ENCODE measurements at places on chromosomes 3 and 15.

- H3K4me1 ChIP-seq = no peaks in the 10 kb centered on the region
- H3K27ac ChIP-seq = no peak overlapping the region
- H3K4me3 ChIP-seq = no peak overlapping the region
These were observed 208.4 kb upstream of the NANOGP8 start for GRCh38 chr15:35293353-35294130.

- H3K4me3 ChIP-seq = no peak overlapping the region
- H3K36me3 ChIP-seq = no peaks in the 10 kb centered on the region
- no peaks in the 10 kb centered on the region for H3K4me1 ChIP-seq
- no peak overlapping the region for H3K27ac ChIP-seq
- DNase-seq = no peak
- no peaks in the 10 kb centered on the region for H3K27me3 ChIP-seq
These were observed 190.1 kb downstream of the FAM43A start for GRCh38 chr3:194875581-194876402.

DNA sequence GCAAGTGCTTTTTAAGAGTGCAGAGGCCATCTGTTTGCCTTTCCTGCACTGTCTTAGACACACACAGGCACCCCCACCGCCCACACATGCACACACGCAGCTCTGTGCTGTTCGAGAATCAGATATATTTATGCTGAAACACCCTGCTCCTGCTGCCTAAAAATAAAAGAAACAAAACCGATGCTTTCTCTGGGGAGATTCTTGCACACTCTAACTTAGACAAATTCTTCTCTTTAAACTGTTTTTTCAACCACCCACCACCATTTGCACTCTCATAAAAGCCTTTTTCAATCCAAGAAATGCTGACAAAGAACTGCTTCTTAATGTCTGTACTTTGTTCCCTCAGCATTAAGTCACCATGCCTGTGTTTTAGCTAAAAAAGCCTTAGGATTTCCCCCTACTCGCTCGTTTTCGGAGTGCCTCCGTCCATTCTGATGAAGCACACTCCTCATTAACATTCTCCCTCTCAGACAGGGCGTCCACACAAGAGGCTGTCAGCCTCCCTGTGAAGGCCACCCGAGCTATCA is 26.2 kb downstream of the SLC12A8 start:
- DNase-seq = no peak
- no peaks in the 10 kb centered on the region for H3K27me3 ChIP-seq
- peaks cover 12% of the 10 kb centered on the region for H3K4me1 ChIP-seq
- H3K27ac ChIP-seq = no peak overlapping the region
- H3K4me3 ChIP-seq = no peak overlapping the region
- no peaks in the 10 kb centered on the region for H3K36me3 ChIP-seq

DNA sequence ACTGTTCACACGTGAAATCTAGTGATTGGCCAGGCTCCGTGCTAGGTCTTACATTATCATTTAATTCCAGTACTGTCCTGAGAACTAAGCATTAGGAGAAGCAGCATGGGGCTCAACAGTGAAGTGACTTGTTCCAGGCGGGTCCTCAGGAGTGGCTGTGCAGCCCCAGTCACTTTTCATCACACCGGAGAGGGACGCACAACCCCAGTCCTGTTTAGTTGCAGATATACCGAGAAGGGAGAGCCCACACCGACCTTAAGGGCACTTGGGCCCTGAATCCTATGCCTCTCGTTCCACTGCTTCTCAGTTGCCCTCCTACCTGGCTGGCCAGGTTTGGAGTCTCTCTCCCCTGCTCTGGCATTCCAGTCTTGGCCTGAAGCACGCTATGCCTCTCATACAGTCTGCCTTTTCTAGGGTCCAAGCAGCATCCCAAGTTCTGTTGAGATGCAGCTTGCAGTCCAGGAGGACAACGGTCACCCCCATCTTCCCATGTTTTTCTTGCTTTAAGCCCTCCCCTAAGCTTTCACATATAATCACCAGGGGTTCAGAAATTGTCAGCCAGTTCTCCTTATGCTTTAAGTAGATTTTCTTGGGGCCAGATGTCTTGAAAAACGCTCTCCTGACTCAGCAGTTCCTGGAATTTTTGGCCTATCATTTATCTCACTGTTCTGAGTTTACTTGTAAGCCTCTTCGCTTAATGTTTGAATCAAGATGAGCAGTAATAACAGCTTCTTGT is 10.1 kb downstream of the FAM131A start:
- peak overlapping the region; percentile 24 for H3K27ac ChIP-seq
- H3K4me3 ChIP-seq = no peak overlapping the region
- peaks cover 5% of the 10 kb centered on the region for H3K36me3 ChIP-seq

GRCh38 chr3:79085171-79085570 is 682.6 kb downstream of the ROBO1 start:
- no peak overlapping the region for H3K4me3 ChIP-seq
- H3K4me1 ChIP-seq = no peaks in the 10 kb centered on the region
- no peaks in the 10 kb centered on the region for H3K27me3 ChIP-seq
- no peak overlapping the region for H3K27ac ChIP-seq
- no peaks in the 10 kb centered on the region for H3K36me3 ChIP-seq

GRCh38 chr3:154254527-154254926 is 69.8 kb downstream of the DHX36 start:
- DNase-seq = no peak
- no peaks in the 10 kb centered on the region for H3K4me1 ChIP-seq
- H3K4me3 ChIP-seq = no peak overlapping the region
- H3K27ac ChIP-seq = no peak overlapping the region

DNA sequence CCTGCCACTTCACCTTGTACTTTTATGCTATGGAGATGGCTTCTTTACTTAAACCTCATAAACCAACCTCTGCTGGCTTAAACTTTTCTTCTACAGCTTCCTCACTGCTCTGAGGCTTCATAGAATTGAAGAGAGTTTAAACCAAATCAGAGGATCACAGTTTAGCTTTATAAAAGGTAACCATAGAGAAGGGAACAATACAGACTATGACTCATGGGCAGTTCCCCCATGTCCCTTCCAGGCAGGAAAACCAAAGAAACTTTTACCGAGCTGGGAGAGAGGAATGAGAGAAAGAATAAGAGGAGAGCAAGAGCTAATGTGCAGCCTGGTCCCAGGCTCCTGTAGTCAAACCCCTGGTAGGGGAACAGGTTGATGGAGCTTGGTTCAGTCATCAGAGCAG is 53.9 kb upstream of the NEDD4 start:
- no peak for DNase-seq
- H3K27ac ChIP-seq = no peak overlapping the region
- H3K36me3 ChIP-seq = no peaks in the 10 kb centered on the region
- no peak overlapping the region for H3K4me3 ChIP-seq
- no peaks in the 10 kb centered on the region for H3K4me1 ChIP-seq
- H3K27me3 ChIP-seq = no peaks in the 10 kb centered on the region

DNA sequence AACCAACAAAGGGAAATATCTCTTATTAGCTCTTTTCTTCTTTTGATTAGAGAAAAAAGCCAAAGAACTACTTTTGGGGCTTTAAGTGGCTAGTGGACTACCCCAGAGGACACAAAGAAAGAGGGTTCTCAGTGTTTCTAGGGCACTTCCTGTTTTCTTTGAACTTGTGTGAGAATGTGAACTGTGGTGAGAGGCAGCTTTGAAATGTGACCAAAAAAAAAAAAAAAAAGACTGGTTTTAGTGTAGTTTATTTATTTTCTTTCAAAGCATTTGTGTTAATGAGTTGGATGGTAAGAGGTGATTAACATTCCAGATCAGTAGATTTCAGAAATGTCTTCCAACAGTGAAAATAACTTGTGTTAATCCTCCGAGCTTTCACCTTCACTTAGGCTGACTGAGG is 32.4 kb downstream of the SELENOT start:
- H3K4me3 ChIP-seq = no peak overlapping the region
- no peaks in the 10 kb centered on the region for H3K36me3 ChIP-seq

DNA sequence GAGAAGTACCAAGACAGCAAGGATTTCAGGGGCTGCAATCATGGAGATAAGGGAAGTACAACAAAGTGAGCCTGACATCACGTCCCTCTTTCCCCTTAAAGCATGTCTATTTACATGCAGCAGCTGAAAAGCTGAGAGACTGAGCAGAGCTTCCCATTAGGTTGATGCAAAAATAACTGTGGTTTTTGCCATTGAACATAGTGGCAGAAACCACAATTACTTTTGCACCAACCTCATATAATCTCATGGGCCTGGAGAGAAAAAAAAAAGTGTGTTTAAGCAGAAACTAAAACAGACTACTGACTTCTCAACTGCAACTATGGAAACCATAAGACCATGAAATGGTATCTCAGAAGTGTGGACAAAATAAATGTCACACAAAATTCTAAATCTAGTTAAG is 48.3 kb downstream of the CCDC12 start:
- H3K27ac ChIP-seq = no peak overlapping the region
- no peak for DNase-seq
- H3K4me1 ChIP-seq = no peaks in the 10 kb centered on the region
- no peak overlapping the region for H3K4me3 ChIP-seq
- H3K36me3 ChIP-seq = peaks cover 9% of the 10 kb centered on the region
- no peaks in the 10 kb centered on the region for H3K27me3 ChIP-seq

GRCh38 chr3:157417247-157417646 is 19.4 kb upstream of the PTX3 start:
- no peaks in the 10 kb centered on the region for H3K27me3 ChIP-seq
- H3K4me1 ChIP-seq = no peaks in the 10 kb centered on the region
- no peak overlapping the region for H3K4me3 ChIP-seq
- no peaks in the 10 kb centered on the region for H3K36me3 ChIP-seq
- DNase-seq = peak; percentile 1

- no peaks in the 10 kb centered on the region for H3K4me1 ChIP-seq
- H3K27me3 ChIP-seq = no peaks in the 10 kb centered on the region
- H3K27ac ChIP-seq = no peak overlapping the region
- no peak for DNase-seq
- H3K4me3 ChIP-seq = no peak overlapping the region
These were observed 164.3 kb downstream of the OCA2 start for GRCh38 chr15:27934782-27935181.

DNA sequence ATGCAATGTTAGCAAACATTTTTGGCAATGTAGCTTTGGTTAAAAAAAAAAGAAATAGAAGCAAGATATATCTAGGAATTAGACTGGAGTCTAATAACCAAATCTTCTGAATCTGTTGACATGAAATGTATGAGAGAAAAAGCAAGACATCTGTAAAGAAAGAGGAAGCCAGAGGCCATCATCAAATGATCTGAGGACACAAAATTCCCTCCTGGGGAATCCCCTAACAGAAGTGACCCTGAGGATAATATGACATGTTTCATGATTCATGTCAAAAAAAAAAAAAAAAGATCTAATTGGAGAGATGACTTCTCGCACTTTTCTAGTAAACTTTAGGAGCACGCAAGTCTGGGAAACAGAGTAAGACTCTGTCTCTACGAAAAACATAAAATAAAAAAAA is 70.9 kb downstream of the IMPG2 start:
- no peak for DNase-seq
- H3K27me3 ChIP-seq = no peaks in the 10 kb centered on the region
- H3K4me3 ChIP-seq = no peak overlapping the region
- H3K27ac ChIP-seq = no peak overlapping the region
- H3K36me3 ChIP-seq = no peaks in the 10 kb centered on the region
- H3K4me1 ChIP-seq = no peaks in the 10 kb centered on the region

- no peaks in the 10 kb centered on the region for H3K36me3 ChIP-seq
- H3K27ac ChIP-seq = no peak overlapping the region
- no peaks in the 10 kb centered on the region for H3K4me1 ChIP-seq
- H3K27me3 ChIP-seq = no peaks in the 10 kb centered on the region
These were observed 33.2 kb downstream of the HOMER2 start for GRCh38 chr15:82919231-82919886.

DNA sequence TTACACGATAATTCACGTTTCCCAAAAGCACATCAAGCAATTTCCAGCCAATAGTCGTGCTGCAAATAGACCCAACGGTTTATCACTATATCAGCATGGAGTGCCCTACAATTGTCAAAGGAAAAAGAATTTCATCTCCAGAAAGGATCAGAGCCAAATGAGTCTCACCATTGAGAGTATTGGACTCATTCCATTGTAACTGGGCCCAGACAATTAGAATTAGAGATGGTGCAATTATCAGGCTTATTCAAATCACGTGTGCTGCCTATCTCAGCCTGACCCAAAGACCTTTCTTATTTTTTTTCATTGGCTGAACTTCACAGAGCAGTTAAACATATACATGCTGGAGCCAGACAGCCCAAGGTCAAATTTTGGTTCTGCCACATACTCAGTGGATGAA is 87.0 kb upstream of the LRTM1 start:
- H3K4me1 ChIP-seq = no peaks in the 10 kb centered on the region
- DNase-seq = no peak
- H3K36me3 ChIP-seq = no peaks in the 10 kb centered on the region
- H3K27ac ChIP-seq = no peak overlapping the region
- no peak overlapping the region for H3K4me3 ChIP-seq
- no peaks in the 10 kb centered on the region for H3K27me3 ChIP-seq

DNA sequence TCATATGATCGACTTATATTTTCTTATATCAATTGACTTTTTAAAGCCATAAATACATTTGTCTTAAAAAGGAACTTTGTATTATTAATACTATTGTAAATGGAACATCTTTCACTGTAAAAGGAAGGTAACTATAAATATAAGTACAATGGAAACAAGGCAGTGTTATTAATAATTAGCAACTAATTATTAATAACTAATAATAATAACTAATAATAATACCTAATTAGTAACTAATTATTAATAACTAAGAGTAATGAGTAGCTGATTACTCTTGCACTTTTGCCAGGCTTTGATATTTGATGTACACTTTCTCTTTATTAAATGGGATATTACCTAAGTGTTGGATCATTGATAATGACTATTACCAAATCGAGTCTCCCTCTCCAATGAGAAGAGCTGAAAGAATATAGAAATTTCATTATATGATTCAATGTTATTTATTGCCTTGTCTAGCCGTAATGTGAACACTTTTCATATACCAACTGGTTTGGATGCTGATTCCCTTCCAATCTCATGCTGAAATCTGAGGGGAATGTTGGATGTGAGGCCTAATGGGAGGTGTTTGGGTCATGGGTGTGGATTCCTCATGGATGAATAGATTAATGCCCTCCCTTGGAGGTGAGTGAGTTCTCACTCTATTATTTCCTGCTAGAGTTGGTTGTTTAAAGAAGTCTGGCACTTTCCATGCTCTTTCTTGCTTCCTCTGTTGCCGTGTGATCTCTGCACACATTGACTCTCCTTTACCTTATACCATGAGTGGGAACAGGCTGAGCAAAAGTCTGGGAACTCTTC is 202.1 kb upstream of the ZBTB20 start:
- H3K4me1 ChIP-seq = peaks cover 4% of the 10 kb centered on the region
- no peak overlapping the region for H3K27ac ChIP-seq
- no peaks in the 10 kb centered on the region for H3K27me3 ChIP-seq
- H3K36me3 ChIP-seq = no peaks in the 10 kb centered on the region

GRCh38 chr3:53597136-53597915 is 102.9 kb downstream of the CACNA1D start:
- no peak overlapping the region for H3K27ac ChIP-seq
- no peaks in the 10 kb centered on the region for H3K36me3 ChIP-seq
- H3K4me1 ChIP-seq = no peaks in the 10 kb centered on the region
- H3K27me3 ChIP-seq = no peaks in the 10 kb centered on the region
- H3K4me3 ChIP-seq = no peak overlapping the region

GRCh38 chr3:132016061-132017041 is 18.5 kb downstream of the CPNE4 start:
- no peak overlapping the region for H3K27ac ChIP-seq
- H3K4me3 ChIP-seq = no peak overlapping the region
- H3K4me1 ChIP-seq = no peaks in the 10 kb centered on the region
- H3K36me3 ChIP-seq = no peaks in the 10 kb centered on the region

- no peak overlapping the region for H3K4me3 ChIP-seq
- no peaks in the 10 kb centered on the region for H3K36me3 ChIP-seq
- no peak overlapping the region for H3K27ac ChIP-seq
- H3K4me1 ChIP-seq = no peaks in the 10 kb centered on the region
- peak; percentile 58 for DNase-seq
These were observed 22.3 kb downstream of the RPLP1 start for GRCh38 chr15:69474846-69475455.

- DNase-seq = no peak
- no peak overlapping the region for H3K4me3 ChIP-seq
- no peaks in the 10 kb centered on the region for H3K36me3 ChIP-seq
- no peaks in the 10 kb centered on the region for H3K27me3 ChIP-seq
These were observed 27.2 kb downstream of the AKAP13 start for GRCh38 chr15:85407421-85408269.

All from mesendoderm (in vitro differentiated cells).